CD8-positive, alpha-beta T cell (primary cell): ENCODE measurements at places on chromosomes 2 and 18.
A peak's percentile ranks its signal among the peaks of the same experiment; 100 is the strongest.

- DNase-seq: peak; percentile 4
These were observed 1.7 kb upstream of the HS6ST1 start for GRCh38 chr2:128320192-128320905.

GRCh38 chr18:6917072-6917471 is 187.6 kb downstream of the ARHGAP28 start:
- DNase-seq: no peak

- no peak for DNase-seq
These were observed 34.2 kb downstream of the TBC1D8 start for GRCh38 chr2:101116841-101117552.

GRCh38 chr2:159155320-159155719 is 131.2 kb downstream of the WDSUB1 start:
- DNase-seq: no peak

- no peak for DNase-seq
These were observed 50.7 kb downstream of the TRAPPC12 start for GRCh38 chr2:3430172-3430571.

DNA sequence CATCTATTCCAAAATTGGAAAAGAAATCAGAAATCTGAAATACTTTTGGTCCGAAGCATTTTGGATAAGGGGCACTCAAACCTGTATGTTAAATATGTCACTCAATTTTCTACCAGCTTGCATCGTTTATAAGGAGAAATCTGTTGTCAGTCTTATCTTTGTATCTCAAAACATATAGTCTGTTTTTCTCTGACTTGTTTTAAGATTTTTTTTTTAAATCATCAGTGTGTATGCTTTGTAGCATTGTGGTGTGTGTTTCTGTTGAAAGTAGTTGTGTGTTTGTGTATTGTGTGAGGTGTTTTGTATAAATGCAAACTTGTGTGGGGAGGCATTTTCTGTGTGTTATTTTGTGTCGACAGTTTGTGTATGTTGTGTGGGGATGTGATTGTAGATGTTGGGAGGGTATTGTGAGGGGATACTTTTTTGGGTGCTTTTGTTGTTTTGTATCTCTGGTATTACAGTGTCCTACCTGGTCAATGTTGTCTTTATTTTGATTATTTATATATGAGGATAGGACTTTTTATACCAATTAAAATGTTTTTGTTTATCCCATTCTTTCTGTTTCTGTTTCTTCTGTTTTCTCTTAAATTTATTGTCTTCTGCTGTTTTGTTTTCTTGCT is 30.9 kb downstream of the SMCHD1 start:
- DNase-seq: no peak

GRCh38 chr2:9445089-9445488 is 21.6 kb downstream of the CPSF3 start:
- no peak for DNase-seq
